ENCODE measurements at places on chromosomes 2 and 18.

- DNase-seq: no peak
Observed at GRCh38 chr2:211598238-211598637, 940.4 kb downstream of the ERBB4 start.

GRCh38 chr2:100822587-100823248 lies 2.8 kb downstream of the NPAS2 start:
- no peak for DNase-seq

- peak; percentile 63 for DNase-seq
Observed at GRCh38 chr18:46705521-46705920, 48.5 kb upstream of the LOXHD1 start.

- no peak for DNase-seq
Observed at GRCh38 chr18:35634323-35634722, 52.8 kb downstream of the GALNT1 start.

DNA sequence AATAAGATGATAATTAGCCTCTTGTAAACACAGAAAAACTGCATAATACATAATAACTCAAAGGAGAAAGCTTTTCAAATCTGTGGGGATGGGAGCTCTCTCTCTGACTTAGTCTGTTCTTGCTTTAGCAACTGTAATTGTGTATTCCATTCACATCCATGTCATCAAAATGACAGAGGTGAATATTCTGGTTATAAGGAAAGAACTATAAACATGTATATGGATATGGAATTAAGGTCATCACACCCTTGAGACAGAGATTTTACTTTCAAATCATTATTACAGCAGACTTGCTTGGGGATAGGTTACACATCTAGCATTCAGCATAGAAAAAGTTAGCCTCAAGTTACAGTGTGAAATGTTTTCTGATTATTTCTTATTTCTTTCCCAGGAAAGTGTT lies 497.7 kb downstream of the LRP1B start:
- no peak for DNase-seq

- DNase-seq: no peak
Observed at GRCh38 chr2:119711352-119711751, 32.4 kb downstream of the TMEM177 start.

DNA sequence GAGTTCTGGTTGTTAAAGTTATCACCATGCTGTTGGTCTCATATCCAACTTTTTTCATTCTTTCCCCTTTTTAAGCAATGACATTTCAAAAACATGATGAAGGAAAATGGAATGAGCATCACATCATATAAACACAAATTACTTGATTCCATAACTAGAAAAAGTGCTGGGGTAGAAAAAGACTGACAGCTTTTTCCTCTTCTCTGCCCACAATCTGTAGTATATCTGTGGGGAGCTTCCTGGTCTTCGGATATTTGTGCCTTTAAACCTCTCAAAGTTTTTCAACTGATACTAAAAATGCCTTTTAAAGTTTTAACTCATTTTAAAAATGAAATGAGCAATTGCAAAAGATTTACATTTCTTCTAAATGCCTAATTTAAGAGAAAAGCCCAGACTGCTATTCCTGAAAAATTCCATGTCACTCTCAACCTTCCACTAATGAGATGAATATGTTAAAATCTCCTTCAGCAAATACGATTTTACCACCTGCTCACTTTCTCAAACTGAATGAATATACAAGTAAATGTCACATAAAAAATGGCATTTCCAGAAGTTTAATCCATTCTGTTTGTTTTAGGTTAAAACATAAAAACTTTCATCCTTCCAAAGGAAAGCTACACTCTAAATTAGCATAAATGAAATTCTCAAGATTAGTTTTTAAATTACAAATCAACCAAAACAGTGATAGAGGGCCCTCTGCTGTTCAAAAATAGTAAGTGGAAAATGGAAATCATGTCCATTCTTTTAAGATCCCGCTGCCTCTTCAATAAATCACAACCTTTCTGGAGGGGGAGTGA lies 2.1 kb downstream of the DNAH7 start:
- DNase-seq: no peak

GRCh38 chr18:66078925-66079800 lies 328.4 kb downstream of the CDH7 start:
- no peak for DNase-seq

DNA sequence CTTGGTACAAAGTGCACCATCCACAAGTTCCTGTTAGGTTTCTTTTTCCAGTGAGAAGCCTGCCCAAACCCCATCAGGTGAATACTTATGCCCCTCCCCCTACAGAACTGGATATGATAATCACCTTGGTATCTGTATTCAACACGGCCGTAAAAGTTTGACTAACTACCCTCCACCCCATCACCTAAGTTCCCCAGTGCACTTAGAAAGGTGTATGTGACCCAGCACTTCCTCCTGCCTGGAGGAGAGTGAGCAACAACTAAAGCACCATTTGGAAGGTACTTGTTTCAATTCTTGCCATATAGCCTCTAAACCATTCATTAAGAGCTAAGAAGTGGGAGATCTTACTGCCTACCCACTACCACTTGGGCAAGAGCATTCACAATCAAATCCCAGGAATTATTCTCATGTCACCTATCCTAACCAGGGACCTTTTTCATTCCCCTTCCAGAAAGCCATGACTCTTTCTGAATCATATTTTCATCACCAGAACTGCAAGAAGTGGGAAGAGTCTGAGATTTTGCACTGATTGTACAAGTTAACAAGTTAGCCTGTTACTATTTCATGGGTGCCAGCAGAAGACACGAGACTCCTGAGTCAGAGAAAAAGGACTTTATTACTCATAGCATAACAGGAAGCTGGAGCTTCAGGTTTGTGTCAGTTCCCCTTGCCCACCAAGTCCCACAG lies 53.5 kb upstream of the NDUFV2 start:
- DNase-seq: no peak

DNA sequence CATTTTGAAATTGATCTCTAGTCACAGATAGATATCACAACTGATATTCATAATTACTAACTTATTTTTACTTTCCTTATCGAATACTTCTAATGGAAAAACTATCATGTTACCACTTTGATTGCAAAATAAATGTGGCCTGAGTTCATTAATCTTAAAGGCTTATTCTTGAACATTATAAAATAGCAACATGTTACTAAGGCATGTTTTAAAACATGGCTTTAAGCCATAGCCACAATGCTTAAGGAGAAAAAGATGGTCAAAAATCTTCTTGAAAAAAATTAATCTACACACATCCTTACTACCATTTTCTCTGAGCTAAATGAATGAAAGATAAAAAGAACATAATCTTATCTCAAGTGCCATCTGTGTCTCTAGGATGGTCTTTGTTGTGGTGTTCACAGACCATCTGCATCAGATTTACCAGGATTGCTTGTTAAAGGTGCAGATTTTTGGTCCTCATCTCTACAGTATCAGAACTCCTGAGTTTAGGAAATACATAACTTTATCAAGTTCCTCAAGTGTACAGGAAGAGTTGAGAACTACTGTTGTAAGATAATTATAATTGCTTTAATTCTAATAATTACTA lies 15.3 kb downstream of the MTX2 start:
- no peak for DNase-seq

GRCh38 chr2:100367163-100367562 lies 44.9 kb upstream of the LONRF2 start:
- no peak for DNase-seq

DNA sequence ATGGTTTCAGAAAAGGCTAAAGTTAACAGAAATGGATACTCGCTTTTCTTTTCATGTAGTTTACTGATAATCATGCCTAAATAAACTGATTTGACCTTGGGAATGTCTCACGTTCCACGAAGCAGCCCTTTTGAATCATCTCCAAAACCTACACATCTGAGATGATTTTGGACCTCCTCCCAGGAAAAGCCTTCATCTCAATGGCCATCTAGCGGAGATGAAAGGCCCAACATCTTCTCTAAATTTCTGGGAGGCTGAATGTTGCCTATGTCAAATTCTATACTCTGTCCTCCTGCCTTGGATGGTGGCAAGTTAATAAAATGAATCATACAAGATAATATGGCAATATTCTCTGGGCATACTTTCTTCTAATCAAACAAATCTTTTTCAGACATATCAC lies 448.5 kb downstream of the ZEB2 start:
- no peak for DNase-seq

GRCh38 chr2:228869636-228870264 lies 401.3 kb downstream of the PID1 start:
- DNase-seq: no peak

GRCh38 chr2:60275958-60276357 lies 277.5 kb downstream of the BCL11A start:
- no peak for DNase-seq

- no peak for DNase-seq
Observed at GRCh38 chr18:61948846-61949438, 56.1 kb upstream of the RNF152 start.

- DNase-seq: no peak
Observed at GRCh38 chr18:10139783-10140410, 226.1 kb downstream of the VAPA start.

- DNase-seq: no peak
Observed at GRCh38 chr2:150232321-150232720, 255.1 kb downstream of the RND3 start.

- no peak for DNase-seq
Observed at GRCh38 chr2:231036131-231036530, 1.2 kb upstream of the C2orf72 start.

DNA sequence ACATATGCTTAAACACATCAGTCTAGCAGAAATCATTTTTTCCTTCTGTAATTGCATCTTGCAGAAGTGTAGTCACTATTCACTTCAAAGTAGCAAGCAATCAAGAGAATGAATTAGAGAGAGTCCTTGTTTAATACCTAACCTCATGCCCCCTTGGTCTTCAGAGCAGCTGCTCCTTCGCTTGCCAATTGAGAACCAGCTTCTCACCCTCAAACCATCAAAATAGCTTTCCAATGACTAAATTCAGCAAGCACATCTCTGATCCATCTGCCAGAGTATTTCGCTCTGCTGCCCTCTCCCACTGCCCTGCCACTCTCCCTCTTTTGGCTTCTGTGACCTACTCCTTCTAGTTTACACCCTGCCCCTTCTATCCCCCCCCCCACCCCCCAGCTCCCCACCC lies 120.7 kb upstream of the AGAP1 start:
- no peak for DNase-seq

- DNase-seq: no peak
Observed at GRCh38 chr18:3652380-3653262, 202.6 kb downstream of the TGIF1 start.

- DNase-seq: no peak
Observed at GRCh38 chr2:68318914-68319397, 793 bp downstream of the CNRIP1 start.

DNA sequence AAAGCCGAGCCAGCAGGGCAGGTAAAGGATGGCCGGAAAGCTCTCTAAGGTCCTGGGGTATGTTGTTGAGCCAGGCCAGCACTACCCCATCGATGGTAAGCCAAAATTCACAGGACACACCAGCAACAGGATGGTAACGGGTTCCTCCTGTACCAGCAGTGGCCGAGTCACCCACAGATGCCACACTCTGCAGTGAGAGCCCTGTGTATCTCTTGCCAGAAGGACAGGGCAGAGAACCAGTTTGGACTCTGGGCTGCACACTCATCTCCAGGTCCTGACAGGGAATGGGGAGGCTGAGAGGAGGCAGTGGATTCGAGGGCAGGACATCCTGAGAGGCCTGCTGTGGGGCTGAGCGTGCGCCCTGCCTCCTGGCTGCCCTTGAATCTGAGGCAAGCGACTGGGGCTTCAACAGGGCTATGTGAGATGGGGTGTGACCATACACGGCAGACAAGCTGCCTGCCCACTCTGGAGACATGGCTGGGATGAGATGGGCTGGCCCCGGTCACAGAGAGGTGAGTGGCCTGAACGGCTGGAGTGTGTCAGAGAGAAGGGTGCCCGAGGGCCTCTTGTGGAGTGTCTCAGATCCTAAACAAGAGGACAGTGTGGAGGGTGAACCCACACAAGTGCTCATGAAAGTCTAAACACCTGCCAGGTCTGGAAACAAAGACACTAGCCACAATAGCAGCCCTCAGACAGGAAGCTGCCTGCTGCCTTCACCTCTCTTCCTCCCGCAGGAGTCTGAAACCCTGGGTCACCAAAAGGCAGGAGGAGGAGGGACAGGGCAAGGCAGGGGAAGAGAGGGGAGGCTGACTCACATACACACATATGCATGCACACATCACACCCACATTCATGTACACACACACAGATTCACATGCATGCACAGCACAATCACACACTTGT lies 182.3 kb downstream of the LOXHD1 start:
- DNase-seq: peak; percentile 35

- DNase-seq: no peak
Observed at GRCh38 chr18:38663682-38664081, 1098.1 kb upstream of the CELF4 start.

DNA sequence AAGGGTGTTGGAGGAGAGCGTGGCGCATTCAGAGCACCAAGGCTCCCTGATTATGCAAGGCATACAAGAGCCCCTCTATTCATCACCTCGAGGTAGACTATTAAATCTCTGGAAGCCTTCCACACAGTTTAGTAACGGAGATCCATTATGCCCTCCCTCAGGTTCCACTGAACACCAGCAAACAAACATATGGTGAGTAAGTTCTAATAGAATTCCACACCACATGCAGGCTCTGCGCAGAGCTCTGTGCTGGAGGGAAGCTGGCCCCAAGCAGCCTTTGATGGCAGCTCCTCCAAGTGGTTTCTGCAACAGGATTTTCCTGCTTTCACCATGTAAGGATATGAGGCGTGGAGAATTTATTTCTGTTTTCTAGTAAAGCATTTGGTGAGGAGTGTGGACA lies 238.6 kb downstream of the C1D start:
- no peak for DNase-seq

- DNase-seq: no peak
Observed at GRCh38 chr2:127465258-127465657, 47.0 kb downstream of the PROC start.
